ENCODE measurements at places on chromosomes 16 and 17. TPM values are rescaled to one million over a fixed set of nuclear protein-coding genes. Genes with fewer than 3 reads are reported as not detected.

Gene ARHGAP44
- total RNA-seq, result 2.4 TPM

Gene C1QTNF1
- total RNA-seq, result 46.9 TPM

Gene CD300E
- total RNA-seq, result not detected

Gene TBC1D3C
- total RNA-seq, result not detected

Gene NPIPB6
- total RNA-seq, result 1.8 TPM

Gene GRIN2A
- total RNA-seq, result not detected

Gene TSPAN10
- 4.7 TPM for total RNA-seq

All from A549 treated with Mapracorat at 1 μM for 4 hours (cell line).